Stimulated activated CD8-positive, alpha-beta memory T cell treated with anti-CD3 and anti-CD28 coated beads, Interleukin-7, amount 100 ng/mL, for 1 hour (primary cell): ENCODE measurements at places on chromosomes 7 and 10.

DNA sequence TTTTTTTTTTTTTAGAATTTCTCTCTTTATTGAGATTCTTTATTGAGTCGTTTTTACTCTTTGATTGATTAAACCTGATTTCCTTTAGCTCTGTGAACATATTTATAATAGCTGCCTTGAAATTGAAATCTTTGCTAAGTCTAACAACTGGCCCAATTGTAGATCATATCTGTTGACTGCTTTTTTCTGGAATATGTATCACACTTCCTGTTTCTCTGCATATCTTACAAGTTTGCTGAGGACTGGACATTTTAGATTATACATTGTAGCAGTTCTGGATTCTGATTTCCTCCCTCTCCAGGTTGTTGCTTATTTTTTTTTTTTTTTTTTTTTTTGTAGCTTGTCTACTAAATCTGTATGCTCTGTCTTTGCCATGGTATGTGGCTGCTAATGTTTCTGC is 56.3 kb downstream of the PRKAR2B start:
- no peak for DNase-seq

DNA sequence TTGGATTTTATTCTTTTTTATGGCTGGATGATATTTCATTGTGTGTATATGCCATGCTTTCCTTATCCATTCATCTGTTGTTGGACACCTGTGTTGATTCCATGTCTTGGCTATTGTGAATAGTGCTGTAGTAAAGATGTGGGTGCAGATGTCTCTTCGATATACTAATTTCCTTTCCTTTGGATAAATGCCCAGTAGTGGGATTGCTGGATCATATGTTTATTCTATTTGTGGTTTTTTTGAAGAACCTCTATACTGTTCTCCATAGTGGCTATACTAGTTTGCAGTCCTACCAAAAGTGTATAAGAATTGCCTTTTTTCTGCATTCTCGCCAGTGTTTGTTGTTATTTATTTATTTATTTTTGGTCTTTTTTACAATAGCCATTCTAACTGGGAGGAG is 159.8 kb downstream of the WNT2 start:
- DNase-seq: no peak

- DNase-seq: no peak
These were observed 5.1 kb downstream of the NME8 start for GRCh38 chr7:37853468-37853867.

DNA sequence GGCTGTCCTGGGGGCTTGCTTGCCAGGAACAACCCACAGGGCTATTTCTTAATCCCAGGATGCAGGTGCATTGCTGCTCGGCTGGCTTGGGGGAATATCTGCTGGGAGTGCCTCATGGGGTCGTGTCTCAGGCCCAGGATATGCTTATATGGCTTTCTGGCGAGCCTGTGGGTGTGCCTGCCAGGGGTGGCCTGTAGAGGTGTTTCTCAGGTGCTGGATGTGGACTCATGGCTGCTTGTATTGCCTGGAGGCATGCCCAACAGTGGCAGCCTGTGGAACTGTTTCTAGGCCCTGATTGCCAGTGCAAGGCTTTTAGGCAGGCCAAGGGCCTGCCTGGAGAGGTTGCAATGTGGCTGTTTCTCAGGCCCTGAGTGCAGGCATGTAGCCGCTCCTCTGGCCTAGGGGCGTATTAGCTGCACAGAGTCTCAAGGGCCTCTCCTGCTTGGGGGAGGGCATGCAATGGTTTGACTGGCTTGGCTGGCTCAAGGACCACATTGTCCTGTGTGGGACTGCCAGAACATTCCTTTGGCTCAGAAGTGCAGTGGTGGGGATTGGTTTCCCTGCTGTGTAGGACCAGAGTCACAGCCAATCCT is 202.1 kb downstream of the ATRNL1 start:
- DNase-seq: no peak

GRCh38 chr10:50538555-50539398 is 85.0 kb downstream of the SGMS1 start:
- no peak for DNase-seq
